Amniotic stem cell (primary cell): ENCODE measurements at places on chromosomes 3 and 15.
A peak's percentile ranks its signal among the peaks of the same experiment; 100 is the strongest.

DNA sequence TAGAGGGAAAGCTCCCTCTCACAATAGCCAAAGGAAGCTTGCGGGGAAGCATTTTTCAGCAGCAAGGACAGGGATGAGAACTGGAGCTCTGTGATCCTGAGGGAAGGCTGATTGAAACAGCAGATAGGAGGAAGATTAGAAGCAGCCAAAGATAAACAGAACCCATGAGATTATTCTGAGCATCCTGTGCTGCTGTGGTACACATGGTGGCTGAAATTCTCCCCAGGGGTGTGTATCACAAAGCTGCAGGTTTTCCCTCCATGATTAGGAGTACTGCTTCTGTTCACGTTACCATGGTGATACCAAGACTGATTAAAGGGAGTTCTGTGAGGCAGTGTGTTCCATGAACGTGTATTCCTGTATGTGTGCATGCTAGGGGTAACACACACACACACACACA lies 30.3 kb upstream of the PSMD6 start:
- DNase-seq, result no peak

- no peak for DNase-seq
Measured at GRCh38 chr3:78497021-78497420, 1270.8 kb downstream of the ROBO1 start.

GRCh38 chr3:179272385-179272784 lies 21.5 kb upstream of the KCNMB3 start:
- no peak for DNase-seq

DNA sequence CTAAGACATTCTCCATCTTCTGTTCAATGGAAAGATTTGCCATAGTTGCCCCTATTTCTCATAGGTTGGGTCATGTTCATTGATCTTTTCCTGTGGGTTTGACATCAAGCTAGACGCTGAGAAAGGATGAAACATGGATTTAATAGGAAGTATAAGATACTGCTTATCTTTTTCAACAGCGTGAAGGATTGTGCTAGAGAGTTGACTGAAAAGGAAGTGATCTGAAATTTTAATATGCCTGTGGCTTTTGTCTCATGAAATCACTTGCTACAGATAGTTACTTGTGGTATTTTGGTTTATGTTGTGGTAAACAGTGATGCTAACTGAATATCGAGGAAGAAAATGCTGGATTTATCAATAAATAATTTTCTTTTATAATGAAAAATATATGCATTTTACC lies 442.9 kb downstream of the EDEM1 start:
- DNase-seq, result no peak

- no peak for DNase-seq
Measured at GRCh38 chr15:36737430-36737891, 158.0 kb downstream of the CDIN1 start.

DNA sequence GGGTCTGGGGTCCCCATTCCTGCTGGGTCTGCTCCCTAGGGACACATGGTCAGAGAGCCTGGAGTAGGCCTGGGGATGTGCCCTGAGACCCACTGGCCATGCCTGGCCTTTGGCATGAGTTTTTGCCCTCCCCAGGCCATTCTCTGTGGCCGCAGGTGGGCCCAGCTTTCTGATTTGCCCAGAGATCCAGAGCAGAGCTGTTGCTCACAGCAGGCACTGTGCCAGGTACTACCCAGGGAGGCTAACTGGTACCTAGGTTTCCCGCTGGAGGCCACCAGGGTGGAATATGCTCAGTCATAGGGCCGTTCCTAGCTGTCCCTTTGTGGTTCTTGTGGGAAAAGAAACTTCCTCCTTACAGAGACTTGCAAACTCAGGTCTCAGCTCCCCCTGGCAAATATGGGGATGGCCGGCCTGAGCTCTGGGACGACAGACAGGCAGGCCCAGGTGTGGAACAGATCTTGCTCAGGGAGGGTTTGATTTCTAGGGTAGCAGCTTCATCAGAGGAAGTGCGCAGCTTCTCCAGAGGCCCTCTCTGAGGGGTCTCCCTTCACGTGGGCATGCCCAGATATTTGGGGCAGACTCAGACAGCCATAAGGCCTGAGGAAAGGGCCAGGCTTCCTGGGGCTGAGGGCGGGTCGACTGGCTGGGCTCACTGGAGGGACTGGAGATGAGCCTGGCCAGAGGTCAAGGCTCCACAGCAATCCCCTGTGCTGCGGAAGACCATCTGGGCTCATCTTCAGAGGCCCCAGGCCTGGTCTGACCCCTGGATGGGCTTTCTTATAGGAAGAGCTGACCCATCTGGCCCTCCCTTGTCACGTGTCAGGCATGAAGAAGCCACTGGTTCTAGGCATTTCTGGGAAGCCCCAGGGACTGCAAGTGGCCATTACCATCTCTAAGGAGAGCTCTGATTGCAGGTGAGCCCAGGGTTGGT lies 28.0 kb downstream of the ACAA1 start:
- no peak for DNase-seq

DNA sequence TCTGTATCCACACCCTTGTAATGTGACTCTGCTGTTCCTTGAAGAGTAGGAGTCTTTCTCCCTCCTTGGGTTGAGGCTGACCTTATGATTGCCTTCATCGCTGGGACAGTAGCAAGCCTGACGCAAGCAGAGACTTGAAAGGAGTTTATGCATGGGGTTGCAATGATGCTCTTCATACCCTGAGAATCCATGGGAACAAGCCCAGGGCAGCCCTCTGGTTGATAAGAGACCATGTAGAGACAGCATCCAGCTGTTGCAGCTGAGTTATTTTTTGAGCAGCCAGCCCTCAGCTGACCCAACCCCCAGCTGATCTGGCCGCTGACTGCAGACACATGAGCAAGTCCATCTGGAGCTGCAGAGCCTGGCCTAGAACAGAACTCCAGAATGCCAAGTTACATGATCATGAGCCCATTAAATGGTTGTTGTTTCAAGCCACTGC lies 60.6 kb upstream of the ARNT2 start:
- DNase-seq, result no peak

DNA sequence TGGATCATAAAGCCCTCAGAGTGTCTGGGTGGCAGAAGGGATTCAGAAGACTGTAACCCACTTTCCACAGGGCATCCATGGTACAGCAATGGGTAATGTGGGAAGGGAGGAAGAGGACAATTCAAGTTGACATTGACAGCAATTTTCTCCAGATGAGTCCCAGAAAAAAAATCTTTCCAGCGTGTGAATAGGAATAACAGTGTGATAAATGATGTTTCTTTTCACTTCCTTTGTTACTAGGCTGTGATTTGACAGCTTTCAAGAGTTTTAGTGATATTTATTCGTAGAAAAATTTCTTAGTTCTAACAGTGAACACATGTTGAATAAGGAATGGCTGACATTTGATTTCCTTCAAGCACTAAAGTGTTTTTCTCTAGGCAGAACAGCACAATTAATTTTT lies 186.4 kb downstream of the CADPS start:
- DNase-seq, result no peak

DNA sequence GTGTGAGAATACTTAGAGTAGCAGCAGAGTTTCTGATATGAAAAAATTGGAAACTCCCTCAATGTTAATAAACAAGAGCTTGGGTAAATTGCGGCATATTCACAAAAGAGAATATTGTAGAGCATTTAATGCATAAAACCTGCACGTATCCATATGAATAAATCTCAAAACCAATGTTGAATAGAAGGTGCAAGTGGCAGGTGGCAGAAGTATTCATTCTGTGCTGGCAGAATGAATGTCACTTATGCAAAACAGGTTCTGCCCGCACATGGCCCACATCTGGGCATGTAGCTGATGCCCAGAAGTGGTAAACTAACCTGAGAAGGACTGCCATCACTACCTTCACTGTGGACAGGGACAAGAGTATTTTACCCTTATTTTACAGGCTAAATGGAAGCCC lies 14.1 kb upstream of the PRSS50 start:
- no peak for DNase-seq

DNA sequence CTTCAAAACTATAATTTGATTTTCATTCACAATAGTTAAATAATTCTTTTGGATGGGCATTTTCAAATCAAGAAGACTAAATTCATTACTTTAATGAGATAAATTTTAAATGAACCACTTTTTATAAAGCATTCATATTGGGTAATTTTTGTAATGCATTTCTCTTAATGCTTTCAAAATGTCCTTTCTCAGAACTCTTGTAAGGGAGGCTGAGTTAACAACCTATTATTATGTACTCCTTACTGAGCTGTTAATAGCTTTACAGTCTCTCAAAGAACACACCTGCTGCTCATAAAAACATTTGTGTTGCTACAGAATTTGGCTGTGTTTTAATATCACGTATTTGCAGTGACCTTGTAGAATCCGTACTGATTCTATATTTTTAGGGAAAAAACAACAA lies 334.0 kb upstream of the ARL6 start:
- DNase-seq, result no peak

DNA sequence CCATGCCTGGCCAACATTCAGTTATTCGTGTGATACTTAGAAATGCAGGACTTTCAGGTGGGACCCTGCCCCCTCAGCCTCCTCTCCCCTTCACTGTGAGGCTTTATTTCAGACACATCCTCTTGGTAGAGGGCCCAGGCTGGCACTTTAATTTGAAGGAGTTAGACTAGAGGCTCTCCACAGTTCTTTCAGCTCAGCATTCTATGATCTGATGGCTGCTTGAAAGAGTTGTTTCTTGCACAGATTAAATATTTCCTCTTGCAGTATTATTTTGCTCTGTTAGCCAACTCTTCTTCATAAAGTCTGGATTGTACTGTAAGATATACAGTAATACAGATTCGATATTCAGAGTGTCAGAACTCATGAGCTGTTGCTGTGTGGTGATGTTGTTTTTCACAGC lies 35.1 kb downstream of the CTDSPL start:
- DNase-seq, result no peak

DNA sequence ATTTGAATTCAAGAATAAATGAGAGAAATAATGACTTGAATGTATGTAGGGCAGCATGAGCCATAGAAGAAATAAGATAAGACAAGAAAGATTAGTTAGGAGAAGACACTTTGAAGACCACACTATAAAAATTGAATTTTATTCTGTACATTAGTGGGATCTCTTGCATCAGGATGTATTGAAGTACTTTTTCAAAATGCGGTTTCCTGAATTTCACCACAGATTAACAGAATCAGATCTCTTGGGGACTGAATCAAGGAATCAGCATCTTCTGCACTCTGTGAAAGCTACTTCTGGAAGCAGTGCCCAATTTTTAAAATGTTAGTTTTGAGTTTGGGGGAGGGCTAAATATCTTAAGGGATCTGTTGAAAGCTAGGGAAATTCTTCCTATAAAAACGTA lies 763.9 kb upstream of the GOLIM4 start:
- no peak for DNase-seq

DNA sequence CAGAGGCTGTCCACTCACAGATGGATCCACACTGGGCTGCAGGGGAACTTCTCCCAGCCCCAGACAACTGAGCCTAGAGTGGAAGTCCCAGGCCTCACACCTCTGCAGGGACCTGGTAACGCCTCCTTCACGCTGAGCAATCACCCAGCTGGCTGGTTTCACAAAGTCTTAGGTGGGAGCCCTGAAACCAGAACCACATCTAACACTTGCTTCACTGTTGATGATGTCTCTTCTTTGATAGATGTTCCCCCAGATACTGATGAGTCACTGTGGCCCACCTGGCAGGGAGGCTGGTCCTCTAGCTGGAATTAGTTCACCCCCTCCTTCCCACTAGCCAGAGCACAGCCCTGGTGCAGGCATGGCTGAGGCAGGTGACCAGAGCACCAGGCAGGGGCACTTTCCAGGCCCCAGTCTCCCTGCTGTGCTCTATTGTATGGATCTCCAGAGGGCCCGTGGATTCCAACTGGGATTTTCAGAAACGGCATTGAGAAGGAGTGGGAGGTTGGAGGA lies 33.5 kb downstream of the MYL3 start:
- no peak for DNase-seq

- DNase-seq, result no peak
Measured at GRCh38 chr15:91338766-91339165, 238.7 kb downstream of the SV2B start.

- no peak for DNase-seq
Measured at GRCh38 chr3:141100531-141101320, 49.6 kb downstream of the SPSB4 start.

DNA sequence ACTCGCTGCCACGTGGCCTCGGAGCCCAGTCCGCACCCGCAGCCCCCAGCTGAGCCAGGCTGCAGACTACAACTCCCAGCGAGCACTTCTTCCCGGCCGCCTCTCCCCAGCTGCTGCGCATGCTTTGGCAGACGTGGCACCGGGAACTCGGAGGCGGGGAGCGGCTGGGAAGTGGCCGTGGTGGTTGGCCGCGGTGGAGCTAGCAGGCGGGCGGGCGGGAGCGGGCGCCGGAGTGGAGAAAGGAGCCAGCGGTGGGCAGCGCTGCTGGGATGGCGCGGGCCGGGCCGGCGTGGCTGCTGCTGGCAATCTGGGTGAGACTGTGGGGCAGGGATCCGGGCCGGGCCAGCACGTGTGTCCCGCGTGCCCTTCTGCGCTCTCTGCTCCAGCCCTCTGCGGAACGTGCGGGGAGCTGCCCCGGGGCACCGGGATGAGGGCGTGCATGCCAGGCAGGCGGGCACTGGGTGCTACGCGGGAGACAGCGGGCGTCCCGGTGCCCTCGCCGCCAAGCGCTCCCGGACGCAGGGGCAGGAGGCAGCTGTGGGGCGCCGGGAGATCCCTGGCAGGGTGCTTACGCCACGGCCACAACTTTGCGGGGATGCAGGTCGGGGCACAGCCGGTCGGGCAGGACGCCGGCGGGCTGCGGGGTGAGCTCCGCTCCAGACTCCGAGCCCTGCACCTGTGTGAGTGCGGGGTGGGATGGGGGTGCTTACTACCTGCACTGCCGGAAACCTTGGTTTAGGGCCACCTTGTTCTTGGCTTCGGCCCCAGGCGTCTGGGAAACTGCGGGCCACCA lies at the start of gene PDIA5:
Gene PDIA5 (plus strand): TSS at position 130 of the 793 bp plus-strand sequence. CDS start 140 bp downstream, at position 270.
- peak; percentile 83 for DNase-seq

DNA sequence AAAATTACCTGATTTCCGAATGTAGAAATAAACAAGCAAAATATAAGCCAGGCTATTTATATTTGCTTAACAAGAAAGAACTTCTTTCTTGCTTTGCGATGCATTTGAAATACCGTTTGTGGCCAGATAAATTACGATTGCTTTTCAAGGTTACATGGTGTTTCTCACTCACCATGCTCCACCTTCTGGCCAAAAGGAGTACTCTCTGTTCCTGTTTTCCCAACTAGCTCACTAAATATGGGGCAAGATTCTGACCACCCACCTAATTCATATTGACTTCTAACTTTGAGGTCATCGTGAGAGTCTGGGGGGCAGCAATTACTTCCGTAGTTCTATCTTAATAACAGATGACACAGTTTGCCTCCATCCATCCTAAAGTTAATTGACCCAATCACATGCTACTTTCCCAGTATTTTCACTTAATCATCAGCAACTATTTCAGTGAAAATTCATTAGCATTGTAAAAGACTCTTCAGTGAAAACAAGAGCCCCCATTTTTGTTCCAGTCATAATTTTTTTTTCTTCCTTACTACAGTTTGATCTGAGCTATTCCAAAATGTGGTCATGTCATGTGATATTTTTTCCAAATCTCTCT lies 25.9 kb downstream of the ACP3 start:
- DNase-seq, result peak; percentile 42

DNA sequence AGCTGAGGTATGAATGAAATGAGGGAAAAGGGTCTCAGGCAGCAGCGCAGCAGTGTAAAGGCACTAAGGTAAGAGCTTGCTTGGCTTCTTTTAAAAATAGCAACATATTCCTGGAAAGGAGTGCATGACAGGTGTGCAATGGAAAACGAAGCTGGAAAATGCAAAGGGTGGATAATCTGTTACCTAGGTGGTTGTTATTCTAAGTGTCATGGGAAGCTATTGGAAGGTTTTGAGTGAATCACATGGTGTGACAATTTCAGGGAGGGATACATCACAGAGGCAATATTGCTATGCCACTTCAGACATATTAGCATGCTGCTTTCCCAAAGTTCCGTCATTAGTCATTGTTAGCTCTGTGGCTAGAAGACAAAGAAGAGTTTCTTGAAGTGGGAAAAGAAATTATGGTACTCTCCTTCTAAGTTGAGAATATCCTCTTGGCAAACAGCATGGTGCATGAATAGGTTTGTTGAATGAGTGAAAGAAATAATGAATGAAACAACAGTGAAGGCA lies 28.7 kb upstream of the TMEM45A start:
- DNase-seq, result no peak
